Astrocyte of the hippocampus (primary cell): ENCODE measurements at places on chromosomes 4 and X.

DNA sequence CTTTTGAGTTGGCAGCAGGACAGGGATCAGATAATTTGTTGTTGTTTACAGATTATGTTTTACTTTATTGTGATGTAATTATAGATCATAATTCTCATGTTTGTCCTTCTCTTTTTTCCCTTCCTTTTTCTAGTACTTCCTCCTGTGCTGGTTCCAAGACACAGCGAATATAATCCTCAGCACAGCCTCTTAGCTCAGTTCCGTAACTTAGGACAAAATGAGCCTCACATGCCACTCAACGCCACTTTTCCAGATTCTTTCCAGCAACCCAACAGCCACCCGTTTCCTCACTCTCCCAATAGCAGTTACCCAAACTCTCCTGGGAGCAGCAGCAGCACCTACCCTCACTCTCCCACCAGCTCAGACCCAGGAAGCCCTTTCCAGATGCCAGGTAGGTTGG is 58.0 kb downstream of the SMAD1 start:
- DNase-seq = no peak

DNA sequence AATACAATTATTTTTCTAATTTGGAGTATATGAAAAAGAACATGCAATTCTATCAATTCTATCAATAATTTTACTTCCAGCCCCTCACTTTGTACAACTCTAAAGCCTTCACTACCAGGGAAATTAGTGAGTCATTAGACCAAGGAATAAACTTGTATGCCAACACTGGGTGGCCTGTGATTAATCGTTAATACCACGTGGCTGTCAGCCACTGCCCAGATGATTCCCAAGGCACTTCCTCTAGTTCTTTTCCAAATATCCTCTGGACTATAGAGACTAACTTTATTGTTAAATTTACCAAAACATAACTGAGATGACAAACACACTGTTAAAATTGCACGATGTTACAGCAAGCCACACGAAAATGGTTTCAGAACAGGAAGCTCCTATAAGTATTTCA is 45.7 kb downstream of the MID1 start:
- DNase-seq = peak; percentile 39

GRCh38 chr4:53431052-53431451 is 53.6 kb downstream of the FIP1L1 start:
- DNase-seq = peak; percentile 24

- peak; percentile 42 for DNase-seq
Measured at GRCh38 chr4:128286474-128287058, 1.0 kb downstream of the PGRMC2 start.
